ENCODE measurements at places on chromosomes 12 and 14. TPM values are rescaled to one million over a fixed set of nuclear protein-coding genes. Genes with fewer than 3 reads are reported as not detected.

RNF212B gene
- 0.10 TPM for total RNA-seq

SLC7A8 gene
- 0.21 TPM for total RNA-seq

KRT85 gene
- total RNA-seq = not detected

GPR84 gene
- 49.4 TPM for total RNA-seq

EFS gene
- not detected for total RNA-seq

OTOGL gene
- not detected for total RNA-seq

KLRC4 gene
- total RNA-seq = 7.2 TPM

RIMBP2 gene
- not detected for total RNA-seq

NYNRIN gene
- under 0.01 TPM for total RNA-seq

SLC38A4 gene
- not detected for total RNA-seq

WDHD1 gene
- total RNA-seq = 2.1 TPM

NID2 gene
- 0.31 TPM for total RNA-seq

TMEM63C gene
- total RNA-seq = 1.4 TPM

GOLGA5 gene
- 11.1 TPM for total RNA-seq

CPNE6 gene
- total RNA-seq = not detected

KNTC1 gene
- total RNA-seq = 26.2 TPM

GALNT8 gene
- 0.42 TPM for total RNA-seq

C12orf56 gene
- total RNA-seq = 0.73 TPM

GLIPR1L2 gene
- total RNA-seq = 0.10 TPM

AKAP3 gene
- 1.4 TPM for total RNA-seq

KRT3 gene
- total RNA-seq = not detected

ST8SIA1 gene
- total RNA-seq = 2.6 TPM

BDKRB2 gene
- total RNA-seq = under 0.01 TPM

IL23A gene
- total RNA-seq = 23.5 TPM

FAM90A1 gene
- not detected for total RNA-seq

GPRC5A gene
- 1.6 TPM for total RNA-seq

SYCP3 gene
- total RNA-seq = 0.21 TPM

CRIP2 gene
- 10.8 TPM for total RNA-seq

POTEM gene
- total RNA-seq = not detected

STXBP6 gene
- total RNA-seq = not detected

IFI27 gene
- total RNA-seq = 0.84 TPM

FERMT2 gene
- total RNA-seq = 1.6 TPM

PCBP2 gene
- 511 TPM for total RNA-seq

FOXA1 gene
- total RNA-seq = 0.42 TPM

RAD51AP1 gene
- 1.0 TPM for total RNA-seq

APOLD1 gene
- 1.8 TPM for total RNA-seq

PPM1H gene
- total RNA-seq = 1.3 TPM

ADAM21 gene
- not detected for total RNA-seq

TMEM263 gene
- total RNA-seq = 20.3 TPM

IGF1 gene
- total RNA-seq = not detected

NRXN3 gene
- under 0.01 TPM for total RNA-seq

Data from mononuclear cell (primary cell).